Natural killer cell (primary cell): ENCODE measurements at places on chromosomes 7 and 10. TPM values are rescaled to one million over a fixed set of nuclear protein-coding genes. Genes with fewer than 3 reads are reported as not detected.

- peak; percentile 63 for DNase-seq
Measured at GRCh38 chr7:4797858-4798705, 22.7 kb downstream of the AP5Z1 start.

- no peak for DNase-seq
Measured at GRCh38 chr10:102764470-102765161, 20.9 kb downstream of the WBP1L start.

DNA sequence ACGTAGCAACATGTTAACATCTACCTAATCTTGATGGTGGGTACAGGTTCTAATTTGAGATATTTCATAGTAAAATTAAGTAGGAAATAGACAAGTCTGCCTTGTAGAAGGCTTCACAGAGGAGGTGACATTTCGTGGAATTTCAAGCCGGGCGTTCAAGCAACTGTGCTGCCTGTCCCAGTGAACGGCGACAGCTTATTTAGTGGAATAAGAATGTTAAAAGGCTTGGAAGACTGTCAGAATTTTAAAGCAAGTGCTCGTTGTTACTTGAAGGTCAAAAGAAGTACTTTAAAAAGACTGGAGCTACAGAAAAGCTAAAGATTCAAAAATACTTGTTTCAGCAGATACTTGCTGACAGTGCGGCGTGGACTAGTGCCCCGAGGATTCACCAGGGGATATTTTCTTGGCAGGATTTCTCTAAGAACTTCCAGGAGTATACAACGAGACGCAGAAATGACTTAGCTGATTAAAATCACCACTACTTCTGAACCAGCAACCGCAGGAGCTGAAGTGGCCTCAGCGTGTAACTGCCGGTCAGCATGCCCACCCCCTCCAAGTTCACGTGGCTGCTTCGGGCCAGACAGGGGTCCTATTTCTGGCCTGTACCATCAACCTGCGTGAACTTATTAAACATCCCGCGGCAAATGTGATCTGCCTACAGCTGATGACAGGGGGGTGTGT is 46.5 kb downstream of the CTBP2 start:
- DNase-seq = no peak

DNA sequence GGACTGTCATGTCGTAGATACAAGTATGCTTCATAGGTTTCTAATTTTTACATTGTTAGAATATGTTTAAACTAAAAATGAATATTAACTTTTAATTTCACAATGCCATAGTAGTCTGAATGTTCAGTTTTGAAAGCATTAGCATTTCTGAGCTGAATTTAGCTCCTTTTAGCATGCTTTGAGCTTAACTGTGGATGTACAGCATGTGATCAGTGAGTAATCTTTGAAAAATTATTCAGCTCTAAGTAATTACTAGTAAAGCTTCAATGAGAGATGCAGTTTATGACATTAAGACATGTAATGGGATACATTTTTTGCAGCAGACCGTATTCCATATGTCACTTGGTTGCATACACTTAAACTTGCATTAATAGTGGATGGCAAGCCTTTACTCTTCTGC is 114.1 kb upstream of the WNT16 start:
- DNase-seq = no peak

DNA sequence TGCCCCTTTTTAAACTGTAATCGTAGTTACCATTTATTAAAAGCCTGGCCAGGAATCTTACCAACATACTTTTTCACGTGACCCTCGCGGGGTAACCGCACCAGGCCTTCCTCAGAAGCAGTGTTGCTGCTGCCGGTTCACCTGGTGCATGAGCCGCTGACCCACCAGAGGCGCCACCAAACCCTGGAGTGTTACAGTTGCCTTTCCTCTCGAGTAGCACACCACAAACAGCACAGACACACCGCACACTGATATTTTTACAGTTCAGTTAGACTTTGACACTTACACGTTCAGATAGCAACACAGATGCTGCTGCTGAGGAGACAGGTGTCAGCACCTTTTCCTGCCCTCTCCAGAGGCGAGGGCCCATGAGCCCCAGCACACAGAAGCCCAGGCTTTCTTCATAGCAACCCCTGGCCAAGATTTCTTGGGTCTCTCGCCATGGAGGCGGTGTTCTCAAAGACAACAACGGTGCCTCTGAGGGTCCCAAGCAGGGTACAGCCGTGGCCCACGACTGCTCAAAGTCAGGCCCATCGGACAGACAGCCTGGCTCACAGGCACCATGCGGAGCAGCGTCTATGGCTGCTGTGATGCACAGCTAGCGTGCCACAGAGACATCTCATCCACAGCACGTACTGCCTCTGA is 123.1 kb downstream of the DIP2C start:
- no peak for DNase-seq

DNA sequence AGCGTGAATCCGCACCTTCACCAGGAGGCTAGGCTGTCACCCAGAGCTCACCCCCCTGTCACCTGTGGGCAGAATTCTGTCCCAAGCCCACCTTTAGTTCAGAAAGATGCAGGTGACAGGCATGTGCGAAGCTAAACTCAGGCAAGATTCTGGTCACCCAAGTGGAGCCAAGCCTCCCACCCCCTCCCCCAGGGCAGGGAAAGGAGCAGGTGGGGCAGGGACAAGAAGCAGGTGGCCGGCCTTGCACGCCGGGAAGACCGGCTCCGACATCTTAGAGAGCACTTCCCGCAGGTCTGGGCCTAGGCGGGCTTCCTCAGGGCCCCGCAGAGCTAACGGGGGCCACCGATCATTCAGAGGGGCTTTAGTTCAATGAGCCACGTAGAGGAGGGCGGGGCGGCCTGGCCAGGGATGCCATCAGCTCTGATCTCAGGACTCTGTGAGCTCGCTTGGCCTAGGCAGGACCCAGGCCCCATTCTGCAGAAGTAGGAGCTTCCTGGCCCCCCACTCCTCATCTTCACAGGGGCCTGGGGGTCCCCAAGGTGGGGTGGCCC is 19.9 kb downstream of the UNCX start:
- DNase-seq = no peak

DNA sequence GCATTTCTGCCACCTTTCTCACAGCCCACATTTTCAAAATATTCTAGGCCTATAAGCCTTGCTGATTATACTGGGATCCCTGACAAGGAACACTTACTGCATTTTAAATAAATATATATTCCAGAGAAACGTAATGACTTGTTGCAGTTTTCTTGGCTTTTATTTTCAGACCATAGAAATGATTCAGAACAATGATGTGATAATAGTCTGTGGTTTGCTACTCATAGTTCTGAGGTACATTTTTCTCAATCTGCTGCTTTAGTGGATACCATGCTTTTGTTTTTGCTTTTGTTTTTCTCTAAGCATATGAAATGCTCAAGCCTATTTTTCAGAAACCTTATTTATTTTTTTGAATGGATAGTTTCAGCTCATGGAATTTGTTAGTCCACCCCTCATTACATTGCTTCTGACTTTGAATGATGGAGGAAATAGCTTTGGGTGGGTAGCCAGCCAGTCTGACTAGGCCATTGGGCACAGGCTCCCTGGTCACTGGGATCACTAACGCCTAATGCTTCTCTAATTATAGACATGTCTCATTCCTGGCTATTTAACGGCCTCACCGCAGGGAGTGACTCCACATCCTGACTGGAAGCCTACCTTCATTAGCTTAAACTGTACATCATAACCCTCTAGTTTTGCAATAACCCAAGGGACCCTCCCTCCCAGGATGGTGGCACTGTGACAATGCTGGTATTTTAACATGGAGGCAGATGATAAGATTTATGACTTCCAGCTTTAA is 66.1 kb downstream of the MBL2 start:
- no peak for DNase-seq

DNA sequence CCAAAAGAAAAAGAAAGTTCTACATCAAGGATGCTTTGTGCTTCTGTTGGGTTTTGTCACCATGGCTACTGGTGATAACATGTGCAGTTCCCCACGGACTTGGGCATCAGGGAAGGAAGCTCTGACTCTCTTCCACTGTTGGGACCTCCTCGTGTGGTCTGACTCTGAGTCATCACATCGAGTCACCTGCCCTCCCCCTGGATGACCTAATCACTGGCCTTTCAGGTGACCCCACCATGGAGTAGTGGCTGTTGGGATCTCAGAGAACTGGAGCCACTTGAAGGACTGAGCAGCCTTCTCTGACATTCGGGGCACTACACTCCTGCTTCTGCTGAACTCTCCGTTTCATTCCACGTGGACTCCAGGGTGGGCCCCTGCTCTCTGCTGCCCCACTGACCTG is 60.8 kb upstream of the DOCK1 start:
- DNase-seq = no peak

DNA sequence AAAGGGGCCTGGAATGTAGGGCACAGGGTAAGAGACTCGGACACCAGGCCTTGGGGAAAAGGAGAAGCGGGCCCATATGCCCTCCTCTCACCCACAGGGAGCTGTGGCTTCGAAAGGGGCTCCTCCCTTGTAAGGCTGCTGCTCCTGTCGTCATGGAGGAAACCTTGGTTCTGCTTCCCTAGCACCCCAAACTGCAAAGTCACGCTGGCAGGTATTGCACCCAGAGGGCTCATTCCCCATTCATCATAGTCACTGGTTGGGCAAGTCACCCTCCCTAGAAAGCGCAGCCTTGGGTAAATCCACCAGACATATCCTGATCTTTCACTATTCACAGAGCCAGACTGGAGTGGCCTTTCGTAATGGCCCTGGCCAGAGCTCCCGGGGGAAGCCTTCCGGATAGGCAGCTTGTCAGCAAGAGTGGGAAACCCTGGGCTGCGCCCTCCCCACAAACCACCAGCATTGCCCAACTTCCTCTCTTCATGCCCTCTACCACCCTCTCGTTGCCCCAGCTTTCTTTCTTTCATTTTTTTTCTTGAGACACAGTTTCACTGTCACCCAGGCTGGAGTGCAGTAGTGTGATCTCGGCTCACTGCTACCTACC is 121.0 kb downstream of the HIP1 start:
- DNase-seq = peak; percentile 67

GRCh38 chr10:124066781-124067714 is 26.4 kb downstream of the CHST15 start:
- no peak for DNase-seq

DNA sequence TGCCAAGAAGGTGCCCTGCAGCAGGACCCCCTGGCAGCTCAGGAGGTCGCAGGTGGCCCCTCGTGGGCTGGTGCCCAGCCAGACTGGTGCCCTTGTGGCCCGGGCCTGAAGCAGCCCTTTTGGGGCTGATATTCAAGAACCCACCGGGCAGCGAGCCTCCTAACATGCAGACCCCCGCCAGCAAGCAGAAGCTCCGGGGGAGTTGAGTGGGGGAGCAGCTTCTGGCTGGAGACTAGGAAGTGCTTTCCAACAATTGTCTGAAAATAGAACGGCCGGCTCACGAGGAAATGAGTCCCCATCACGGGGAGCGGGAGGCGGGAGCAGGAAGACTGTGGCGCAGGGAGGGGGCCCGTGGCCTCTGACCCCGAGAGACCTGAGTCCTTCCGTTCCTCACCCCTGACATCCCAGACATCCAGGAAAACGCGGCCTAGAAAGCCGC is 9.5 kb upstream of the INTS1 start:
- no peak for DNase-seq

GRCh38 chr7:128303643-128304042 is 40.1 kb downstream of the RBM28 start:
- no peak for DNase-seq

GRCh38 chr7:18174996-18175395 is 147.3 kb upstream of the PRPS1L1 start:
- DNase-seq = no peak

GRCh38 chr7:92766461-92767003 is 69.8 kb downstream of the CDK6 start:
- DNase-seq = no peak

DNA sequence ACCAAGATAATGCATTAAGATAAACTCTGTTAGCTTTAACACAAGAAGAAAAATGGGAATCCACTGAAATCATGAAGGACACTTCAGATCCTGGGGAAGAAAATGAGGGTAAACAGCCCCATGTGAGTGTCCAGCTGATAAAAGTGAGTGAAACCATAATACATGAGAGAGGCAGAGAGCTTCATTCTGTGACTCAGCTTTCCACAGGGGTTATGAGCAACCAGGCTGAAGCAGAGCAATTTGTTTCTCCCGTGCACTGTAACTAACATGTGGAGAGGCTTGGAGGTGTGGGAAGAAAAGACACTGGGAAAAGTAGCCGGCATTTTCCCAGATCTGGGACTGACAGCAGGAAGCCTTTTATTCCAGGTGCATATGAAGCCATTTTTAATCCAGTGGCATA is 971.7 kb downstream of the ANKRD7 start:
- DNase-seq = no peak

DNA sequence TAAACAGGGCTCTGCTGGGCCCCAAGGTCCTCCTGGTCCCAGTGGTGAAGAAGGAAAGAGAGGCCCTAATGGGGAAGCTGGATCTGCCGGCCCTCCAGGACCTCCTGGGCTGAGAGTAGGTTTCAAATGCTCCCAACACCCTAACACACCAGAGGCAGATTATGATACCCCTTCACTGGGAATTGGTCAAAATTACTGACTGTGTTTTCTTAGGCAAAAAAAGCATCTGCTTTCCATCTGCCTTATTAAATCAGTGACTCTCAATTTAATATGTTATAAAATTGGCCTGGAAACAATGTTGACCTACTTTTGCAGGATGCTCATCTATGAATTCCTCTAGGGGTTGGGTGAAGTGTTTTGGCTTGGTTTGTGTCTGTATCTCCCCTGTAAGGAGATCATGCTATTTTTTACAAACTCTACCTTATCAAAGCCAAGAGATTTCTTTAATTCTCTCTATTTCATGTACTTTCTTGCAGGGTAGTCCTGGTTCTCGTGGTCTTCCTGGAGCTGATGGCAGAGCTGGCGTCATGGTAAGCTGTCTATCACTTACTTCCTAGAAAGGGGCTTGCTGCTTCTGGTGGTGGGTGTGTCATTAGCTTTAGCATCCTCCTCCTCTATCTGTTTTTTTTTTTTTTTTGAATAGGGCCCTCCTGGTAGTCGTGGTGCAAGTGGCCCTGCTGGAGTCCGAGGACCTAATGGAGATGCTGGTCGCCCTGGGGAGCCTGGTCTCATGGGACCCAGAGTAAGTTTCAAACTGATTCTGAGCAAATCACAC is 15.9 kb downstream of the COL1A2 start:
- no peak for DNase-seq

- DNase-seq = no peak
Measured at GRCh38 chr7:51224811-51225595, 91.6 kb downstream of the COBL start.

GRCh38 chr10:132558516-132559413 is 21.2 kb downstream of the INPP5A start:
- DNase-seq = no peak

GRCh38 chr10:132784866-132785722 is 853 bp downstream of the NKX6-2 start:
- no peak for DNase-seq

SPAM1 gene
- total RNA-seq = not detected

POLL gene
- 31.4 TPM for total RNA-seq

ASB10 gene
- total RNA-seq = not detected

HYAL4 gene
- total RNA-seq = not detected

SPDYE3 gene
- not detected for total RNA-seq

SEMA3C gene
- total RNA-seq = 12.2 TPM

CABCOCO1 gene
- total RNA-seq = not detected

MYL10 gene
- total RNA-seq = not detected

ADAM12 gene
- total RNA-seq = 1.6 TPM

DGKI gene
- total RNA-seq = not detected

PIK3AP1 gene
- total RNA-seq = 137 TPM

GPER1 gene
- not detected for total RNA-seq
